Glutamatergic neuron (in vitro differentiated cells): ENCODE measurements at places on chromosomes 3 and 15. TPM values are rescaled to one million over a fixed set of nuclear protein-coding genes. Genes with fewer than 3 reads are reported as not detected.

- peak; percentile 89 for DNase-seq
These were observed at the start of gene LEKR1 for GRCh38 chr3:156826144-156826895. TSS of gene LEKR1 (plus strand) at chr3:156826353. CDS start at chr3:156829330, 2,977 bp downstream.

- DNase-seq: no peak
These were observed 80.2 kb upstream of the TP63 start for GRCh38 chr3:189551007-189551406.

GRCh38 chr15:36622197-36622795 lies 42.9 kb downstream of the CDIN1 start:
- DNase-seq: no peak

GRCh38 chr15:82173108-82173507 lies 89.4 kb downstream of the EFL1 start:
- no peak for DNase-seq

GRCh38 chr15:101135532-101136166 lies 116.2 kb downstream of the CHSY1 start:
- DNase-seq: no peak

- DNase-seq: no peak
These were observed 36.7 kb upstream of the PLCL2 start for GRCh38 chr3:16848007-16848406.

GRCh38 chr3:163562625-163563024 lies 1515.7 kb downstream of the SI start:
- DNase-seq: no peak

GRCh38 chr3:2921903-2922302 lies 188.3 kb downstream of the IL5RA start:
- no peak for DNase-seq

DNA sequence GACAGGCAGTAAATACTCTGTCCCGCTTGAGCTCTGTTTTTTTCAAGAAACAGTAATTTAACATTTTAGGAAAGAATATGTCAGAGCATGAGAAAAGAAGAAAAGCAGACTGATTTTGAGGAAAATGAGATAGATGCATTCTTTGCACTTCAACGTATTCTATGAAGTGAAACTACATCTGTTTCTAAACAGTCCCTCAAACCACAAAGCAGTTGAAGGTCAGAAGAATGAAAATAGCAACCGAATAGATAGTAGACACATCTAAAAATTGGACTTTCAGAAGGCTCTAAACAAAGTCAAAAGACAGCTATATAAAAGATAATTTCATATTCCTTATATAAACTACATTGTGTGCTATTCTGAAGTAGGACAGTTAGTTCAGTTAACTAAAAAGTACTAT lies 172.6 kb upstream of the LRRC3B start:
- DNase-seq: no peak

DNA sequence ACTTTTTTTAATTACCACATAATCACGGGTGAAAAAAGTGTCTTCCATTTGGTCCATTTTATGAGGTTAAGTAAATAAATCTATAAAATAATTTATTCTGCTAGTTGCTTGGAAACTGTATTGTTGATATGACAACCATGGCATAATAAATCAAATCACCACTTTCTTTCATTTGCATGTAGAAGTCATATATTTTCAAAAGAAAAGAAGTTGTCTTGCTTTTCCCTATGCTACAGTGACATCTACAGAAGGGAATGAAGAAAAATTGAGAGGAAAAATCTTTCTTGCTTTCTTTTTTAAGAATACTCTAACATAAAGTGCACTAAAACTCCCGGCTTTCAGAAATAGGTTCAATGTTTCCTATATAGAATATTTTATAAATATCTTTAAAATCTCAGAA lies 228.5 kb downstream of the ZBBX start:
- no peak for DNase-seq

- no peak for DNase-seq
These were observed 775.3 kb upstream of the ARPP21 start for GRCh38 chr3:34864011-34864410.

DNA sequence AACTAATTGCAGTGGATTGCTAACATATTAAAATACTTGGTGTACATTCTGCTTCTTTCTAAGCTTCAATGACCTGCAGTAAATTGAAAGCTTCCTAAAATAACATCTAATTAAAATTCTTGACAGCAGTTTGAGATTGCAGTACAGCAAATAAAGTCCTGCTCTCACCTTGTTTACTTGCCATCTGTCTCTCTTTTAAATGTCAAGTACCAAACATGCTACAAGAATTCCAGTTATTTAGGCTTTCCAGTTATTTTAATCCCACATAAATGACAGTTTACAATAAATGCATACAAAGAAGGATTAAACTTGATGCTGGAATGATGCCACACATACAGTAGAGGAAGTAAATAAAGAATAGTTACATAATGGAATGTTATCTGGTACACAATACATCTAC lies 33.2 kb downstream of the CBLB start:
- DNase-seq: no peak

GRCh38 chr3:179852142-179852905 lies 184.4 kb downstream of the PEX5L start:
- no peak for DNase-seq

DNA sequence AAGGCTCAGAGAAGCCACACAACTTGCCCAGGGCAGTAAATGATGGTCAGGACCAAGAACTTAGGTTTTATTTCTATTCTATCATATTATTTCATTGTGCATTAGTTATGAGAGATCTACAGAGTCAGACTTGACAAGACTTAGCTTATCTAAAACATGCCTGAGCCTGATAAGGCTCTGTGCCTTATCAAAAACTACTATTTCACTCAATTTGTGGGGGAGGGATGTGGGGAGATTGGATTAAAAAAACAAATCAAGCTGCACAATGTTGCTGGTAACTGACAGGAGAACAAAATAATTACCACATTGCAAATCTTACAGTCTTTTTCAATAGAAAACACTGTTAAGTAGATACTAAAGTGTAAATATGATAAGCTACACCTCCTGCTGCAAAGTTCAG lies 16.0 kb downstream of the HACD2 start:
- no peak for DNase-seq

DNA sequence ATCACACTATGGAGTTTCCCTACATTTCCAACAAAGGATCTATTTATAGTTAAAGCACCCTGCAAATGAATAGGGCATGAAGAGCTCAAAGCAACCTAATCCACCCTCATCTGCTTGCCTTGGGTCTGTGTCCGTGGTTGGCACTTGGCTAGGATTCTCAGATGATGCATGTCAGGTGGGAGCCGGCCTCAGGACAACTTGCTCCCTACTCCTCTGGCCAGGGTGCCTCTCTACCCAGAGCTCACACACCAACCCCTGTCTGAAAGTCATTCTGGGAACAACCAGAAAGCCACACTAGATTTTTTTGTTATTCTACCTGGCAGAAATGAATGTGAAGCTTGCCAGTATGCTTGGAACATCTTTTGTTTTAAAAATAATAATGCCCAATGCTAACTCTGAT lies 13.2 kb downstream of the ARHGEF3 start:
- DNase-seq: no peak

- no peak for DNase-seq
These were observed 80.6 kb downstream of the PCOLCE2 start for GRCh38 chr3:142808103-142808917.

DNA sequence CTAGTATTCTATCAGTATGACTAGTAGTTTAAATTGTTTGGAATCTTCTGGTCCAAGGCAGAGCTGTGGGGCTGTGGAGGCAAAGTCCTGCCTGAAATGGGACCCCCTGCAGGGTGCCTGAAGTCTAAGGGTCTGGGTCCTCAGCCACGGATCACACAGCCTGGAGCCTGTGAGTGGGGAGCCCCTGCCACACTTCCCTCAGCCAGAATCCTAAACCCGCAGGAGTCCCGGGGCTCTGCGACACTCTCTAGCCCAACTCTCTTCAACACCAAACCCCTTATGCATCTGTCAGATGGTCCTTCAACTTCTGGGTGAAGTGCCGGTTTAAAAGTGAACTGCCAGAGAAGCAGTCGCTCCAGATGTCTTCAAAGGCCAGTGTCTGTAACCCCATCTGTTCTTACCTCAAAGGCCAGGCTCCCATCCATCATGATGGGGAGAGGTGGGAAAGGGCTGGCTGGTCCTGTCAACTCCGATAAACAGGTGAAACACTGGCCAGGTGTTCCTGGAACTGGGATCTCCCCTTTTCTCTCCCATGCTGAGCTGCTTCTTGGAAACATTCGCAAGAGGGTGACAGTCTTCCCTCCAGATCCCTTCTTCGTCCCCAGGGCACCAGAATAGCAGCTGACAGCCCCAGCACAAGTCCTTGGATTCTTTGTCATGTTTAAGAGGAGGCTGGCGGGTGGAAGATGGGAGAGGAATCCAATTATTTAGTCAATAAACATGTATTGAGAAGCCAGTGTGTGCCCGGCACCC lies 45.6 kb downstream of the CPN2 start:
- no peak for DNase-seq

The CLN6 gene
- 26.1 TPM for total RNA-seq

The FBXL2 gene
- total RNA-seq: 21.4 TPM

The SAMMSON gene
- total RNA-seq: not detected

The CCR3 gene
- total RNA-seq: not detected

The MLF1 gene
- total RNA-seq: 16.8 TPM

The GATA2 gene
- total RNA-seq: 3.6 TPM

The PTH1R gene
- total RNA-seq: 0.29 TPM

The MESP2 gene
- not detected for total RNA-seq

The RPUSD3 gene
- total RNA-seq: 81.7 TPM

The PLA2G4F gene
- not detected for total RNA-seq

The CFAP91 gene
- total RNA-seq: 0.59 TPM

The HEG1 gene
- 32.7 TPM for total RNA-seq

The CISH gene
- total RNA-seq: 6.0 TPM
